Activated CD4-positive, alpha-beta T cell treated with anti-CD3 and anti-CD28 coated beads for 24 hours (primary cell): ENCODE measurements at places on chromosomes 1 and 21.

GRCh38 chr21:35088319-35088771 lies 39.2 kb upstream of the RUNX1 start:
- no peak for DNase-seq

DNA sequence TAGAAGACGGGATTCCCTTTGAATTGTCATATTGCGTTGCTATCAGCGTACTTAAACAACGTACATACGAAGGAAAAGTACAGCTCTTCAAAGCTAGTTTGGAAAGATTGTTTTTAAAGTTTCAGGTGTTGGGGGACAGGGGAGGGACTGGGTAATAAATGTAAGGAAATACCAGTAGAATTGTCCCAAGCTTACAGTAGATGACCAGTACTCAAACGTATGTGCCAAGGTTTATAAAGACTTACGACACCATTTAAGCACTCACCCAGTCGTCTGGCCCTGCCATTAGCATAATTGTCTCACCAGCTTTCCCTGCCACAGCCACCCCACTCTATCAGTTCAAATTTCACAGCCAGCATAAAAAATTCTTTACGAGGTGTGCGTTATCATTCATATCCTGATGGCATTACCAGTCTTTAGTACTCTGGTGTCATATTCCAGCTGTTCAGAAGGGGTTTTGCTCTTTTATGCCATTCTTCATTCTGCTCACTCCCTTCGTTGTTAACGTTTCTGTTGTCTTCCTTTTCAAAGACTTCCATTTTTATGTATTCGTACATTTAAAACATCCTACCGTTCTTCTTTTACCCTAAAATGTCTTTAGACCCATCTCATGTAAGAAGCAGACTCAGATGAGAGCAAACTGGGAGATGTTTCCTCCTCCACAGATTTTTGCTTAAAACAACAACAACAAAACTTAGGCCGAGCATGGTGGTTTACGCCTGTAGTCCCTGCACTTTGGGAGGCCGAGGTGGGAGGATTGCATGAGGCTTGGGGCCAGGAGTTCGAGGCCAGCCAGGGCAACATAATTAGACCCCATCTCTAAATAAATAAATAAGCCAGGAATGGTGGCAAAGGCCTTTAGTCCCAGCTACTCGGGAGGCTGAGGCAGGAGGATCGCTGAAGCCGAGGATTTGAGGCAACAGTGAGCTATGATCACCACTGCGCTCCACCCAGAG lies 1.0 kb upstream of the HP1BP3 start:
- no peak for DNase-seq

DNA sequence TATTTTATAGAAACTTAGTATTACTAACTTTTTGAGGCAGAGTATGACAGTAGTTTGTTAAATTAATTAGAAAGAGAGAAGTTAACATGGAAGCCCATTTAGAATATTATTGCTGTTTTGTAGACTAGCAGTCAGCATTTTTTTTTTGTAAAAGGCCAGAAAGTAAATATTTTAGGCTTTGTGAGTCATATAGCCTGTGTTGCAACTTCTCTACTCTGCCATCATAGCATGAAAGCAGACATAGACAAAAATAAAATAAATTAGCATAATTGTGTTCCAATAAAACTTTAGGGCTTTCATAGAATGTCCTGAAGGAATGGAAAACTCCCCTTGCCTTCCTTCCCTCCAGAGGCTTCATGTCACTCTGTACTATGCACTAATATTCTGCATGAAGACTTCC lies 12.3 kb upstream of the RGS4 start:
- DNase-seq, result no peak

DNA sequence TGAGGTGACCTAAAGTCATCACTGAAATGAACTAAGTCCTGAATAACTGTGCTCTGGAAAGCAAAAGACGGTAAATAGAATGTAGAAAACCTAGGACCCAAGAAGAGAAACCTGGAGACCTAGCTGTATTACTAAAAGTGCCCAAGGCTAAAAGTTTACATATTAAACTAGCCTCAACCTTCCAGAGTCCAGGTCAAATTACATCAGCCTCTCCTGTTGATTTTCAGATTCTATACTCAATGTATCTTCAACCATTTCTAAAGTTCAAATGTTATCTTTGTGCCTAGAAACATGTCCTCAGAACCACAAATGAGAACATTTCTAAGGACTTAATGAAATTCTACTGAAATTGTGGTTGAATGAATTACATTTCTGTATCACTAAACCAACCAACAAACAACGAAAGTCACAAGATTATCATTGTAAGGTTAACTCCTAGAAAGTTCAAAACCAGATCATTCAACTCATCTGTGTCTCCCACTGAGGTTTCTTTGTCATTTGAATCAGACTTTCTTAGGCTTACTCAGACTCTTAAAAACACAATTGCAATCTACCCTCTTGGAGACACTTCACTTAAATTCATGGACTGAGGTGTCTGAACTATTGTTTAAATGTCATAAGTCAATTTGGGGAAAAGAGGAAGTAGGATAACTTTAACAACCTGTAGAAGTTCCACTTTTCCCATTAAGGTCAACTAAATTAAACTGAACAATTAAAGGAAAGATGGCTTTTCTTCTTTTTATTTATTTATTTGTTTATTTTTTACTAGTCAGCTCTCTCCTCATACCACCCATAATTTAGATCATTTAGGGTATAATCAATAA lies 207.7 kb downstream of the BARHL2 start:
- no peak for DNase-seq

DNA sequence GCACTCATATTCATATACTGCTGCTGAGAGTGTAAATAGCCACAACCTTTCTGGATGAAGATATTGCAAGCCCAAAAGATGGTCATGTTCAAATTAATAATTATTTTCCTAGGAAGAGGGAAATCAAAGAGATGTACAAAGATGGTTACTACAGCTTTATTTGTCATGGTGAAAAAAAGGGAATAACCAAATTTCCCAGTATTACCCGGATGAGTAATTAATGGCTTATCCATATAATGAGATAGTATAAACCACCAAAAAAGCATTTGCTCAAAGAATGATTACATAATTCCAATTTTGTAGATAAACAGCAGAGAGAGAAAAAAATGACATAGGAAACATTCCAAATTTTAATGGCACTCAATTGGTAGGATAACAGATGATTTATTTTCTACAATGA lies 165.6 kb downstream of the C1orf21 start:
- no peak for DNase-seq

DNA sequence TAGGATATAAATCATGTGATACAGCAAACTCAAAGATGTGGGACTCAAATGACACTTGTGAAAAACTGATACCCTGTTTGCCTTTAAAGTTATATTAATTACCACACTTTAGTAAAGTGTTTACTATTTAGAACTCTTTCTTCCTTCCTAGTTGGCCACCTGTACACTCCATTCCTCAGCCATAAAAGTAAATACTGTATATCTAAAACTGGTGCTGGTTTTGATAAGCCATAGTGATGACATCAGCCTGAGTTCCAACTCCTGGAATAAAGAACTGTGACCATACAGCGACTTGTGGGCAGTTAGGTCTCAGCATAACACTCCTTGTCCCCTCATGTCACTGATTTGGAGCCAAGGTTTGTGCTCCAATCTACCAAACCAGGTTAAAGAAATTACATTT lies 2.8 kb downstream of the PTGER3 start:
- DNase-seq, result no peak

GRCh38 chr1:29601021-29601420 lies 364.7 kb downstream of the PTPRU start:
- DNase-seq, result no peak

DNA sequence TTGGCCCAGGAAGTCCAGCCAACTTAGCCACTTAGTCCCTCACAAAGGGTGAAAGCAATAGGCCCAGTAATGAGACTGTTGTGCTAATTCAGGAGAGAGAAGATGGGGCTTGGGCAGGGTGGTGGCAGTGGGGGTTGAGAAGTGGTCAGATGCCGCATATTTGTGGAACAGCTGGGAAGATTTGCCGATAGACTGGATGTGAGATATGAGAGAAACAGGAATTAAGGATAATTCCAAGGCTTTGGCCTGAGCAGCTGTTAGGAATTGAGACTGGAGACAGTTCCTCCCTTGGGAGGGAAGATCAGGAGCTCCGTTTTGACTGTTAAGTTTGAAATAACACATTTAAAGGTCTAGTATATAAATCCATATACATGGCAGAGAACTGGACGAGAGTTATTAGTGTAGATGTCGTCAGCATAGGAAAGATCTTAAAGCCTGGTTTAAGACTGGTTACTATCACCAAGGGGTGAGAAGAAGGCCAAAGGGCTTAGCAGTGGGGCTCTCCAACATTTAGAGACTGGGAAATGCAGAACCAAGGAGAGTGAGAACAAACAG lies 323.7 kb upstream of the FAM78B start:
- peak; percentile 18 for DNase-seq

- no peak for DNase-seq
These were observed 20.7 kb upstream of the TRIM45 start for GRCh38 chr1:117142200-117142599.

- no peak for DNase-seq
These were observed 29.8 kb downstream of the AGT start for GRCh38 chr1:230684146-230684545.

DNA sequence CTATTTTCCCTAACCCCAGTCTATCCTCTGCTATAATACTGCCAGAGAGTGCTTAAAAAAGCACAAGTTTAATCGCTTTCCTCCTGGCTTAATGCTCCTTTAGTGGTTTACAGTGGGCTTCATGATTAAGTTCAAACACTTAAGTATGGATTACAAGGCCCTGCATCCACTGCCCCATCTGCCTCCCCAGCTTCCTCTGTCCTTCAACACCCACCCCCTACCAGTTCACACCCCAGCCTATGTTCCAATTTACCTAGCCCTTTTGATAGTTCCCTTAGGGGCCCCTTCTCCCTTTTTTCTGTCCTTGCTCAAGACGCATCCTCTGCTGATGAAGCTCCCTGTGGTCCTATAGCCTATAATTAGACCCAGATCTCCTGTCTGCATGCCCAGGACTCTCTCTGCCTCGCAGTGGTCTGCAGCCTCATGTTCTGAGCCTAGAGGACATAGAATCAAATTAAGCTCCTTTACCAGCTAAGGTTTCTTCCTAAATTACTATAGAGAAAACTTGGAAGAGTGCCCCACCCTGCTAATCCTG lies 212.5 kb downstream of the FGGY start:
- no peak for DNase-seq

- DNase-seq, result no peak
These were observed 100.3 kb downstream of the BEND5 start for GRCh38 chr1:48676376-48676775.

DNA sequence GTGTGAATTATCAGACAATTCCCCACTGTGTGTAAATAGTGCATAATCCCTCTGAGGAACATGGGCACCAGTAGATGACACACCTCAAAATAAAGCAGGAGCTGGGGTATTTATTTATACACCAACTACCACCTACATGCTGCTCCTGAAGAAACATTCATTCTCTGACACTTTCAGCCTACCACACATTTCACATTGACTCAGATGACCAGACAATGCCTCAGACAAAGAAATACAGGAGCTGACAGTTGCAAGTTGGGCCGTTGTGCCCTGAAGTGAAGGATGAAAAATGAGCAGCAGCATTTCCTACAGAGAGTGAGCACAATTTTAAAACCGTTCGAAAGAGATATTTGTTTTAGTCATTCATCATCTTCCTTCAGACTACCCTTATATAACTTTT lies 63.2 kb downstream of the RGS2 start:
- no peak for DNase-seq

GRCh38 chr1:29501227-29501976 lies 265.1 kb downstream of the PTPRU start:
- no peak for DNase-seq

DNA sequence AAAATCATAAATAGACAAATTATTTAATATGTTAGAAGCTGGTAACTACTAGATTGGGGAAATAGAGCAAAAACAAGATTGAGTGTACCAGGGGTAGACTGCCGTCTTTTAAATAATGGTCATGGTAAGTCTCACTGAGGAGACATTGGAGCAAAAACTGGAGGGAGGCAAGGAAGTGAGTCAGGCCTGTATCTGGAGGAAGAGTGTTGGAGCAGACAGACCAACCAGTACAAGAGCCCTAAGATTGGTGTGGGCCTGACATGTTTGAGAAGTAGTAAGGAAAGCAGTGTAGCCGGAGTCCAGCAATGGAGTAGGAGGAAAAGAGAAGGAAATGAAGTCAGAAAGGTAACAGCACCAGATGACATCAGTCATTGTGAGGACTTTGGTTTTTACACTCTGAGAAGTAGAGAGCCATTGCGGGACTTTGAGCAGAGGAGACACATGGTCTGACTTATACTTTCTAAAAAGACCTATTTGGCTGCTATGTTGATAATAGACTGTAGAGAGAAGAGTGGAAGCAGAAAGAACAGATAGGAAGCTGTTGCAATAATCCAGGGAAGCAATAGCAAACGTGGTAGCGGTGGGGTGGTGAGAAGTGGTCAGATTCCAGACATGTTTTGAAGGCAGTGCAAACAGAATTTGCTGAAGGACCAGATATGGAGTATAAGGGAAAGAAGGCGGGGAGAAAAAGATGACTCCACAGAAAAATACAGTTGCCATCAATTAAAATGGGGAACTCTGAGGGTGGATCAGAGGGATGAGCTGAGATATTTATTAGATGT lies 44.7 kb upstream of the GJA5 start:
- DNase-seq, result no peak

- DNase-seq, result peak; percentile 37
These were observed 49.4 kb upstream of the PARP1 start for GRCh38 chr1:226457307-226457712.

DNA sequence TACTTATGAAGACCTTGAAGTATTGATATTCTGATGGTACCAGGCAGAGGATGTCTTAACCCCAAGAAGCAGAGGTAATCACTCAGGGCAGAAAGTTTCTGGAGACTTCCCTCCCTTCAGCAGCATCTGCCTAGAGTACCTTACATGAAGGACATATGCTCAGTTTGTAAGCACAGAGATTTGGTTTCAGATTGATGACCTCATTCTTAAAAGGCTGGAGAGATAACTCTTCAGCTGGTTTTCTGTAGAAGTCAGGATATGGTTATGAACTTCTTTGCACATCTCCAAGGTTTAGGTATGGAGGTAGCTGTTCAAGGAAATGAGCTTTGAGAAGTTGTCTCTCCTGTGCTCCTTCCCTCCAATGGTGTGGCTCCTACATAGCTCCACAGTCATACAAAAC lies 148.7 kb downstream of the HHIPL2 start:
- no peak for DNase-seq

DNA sequence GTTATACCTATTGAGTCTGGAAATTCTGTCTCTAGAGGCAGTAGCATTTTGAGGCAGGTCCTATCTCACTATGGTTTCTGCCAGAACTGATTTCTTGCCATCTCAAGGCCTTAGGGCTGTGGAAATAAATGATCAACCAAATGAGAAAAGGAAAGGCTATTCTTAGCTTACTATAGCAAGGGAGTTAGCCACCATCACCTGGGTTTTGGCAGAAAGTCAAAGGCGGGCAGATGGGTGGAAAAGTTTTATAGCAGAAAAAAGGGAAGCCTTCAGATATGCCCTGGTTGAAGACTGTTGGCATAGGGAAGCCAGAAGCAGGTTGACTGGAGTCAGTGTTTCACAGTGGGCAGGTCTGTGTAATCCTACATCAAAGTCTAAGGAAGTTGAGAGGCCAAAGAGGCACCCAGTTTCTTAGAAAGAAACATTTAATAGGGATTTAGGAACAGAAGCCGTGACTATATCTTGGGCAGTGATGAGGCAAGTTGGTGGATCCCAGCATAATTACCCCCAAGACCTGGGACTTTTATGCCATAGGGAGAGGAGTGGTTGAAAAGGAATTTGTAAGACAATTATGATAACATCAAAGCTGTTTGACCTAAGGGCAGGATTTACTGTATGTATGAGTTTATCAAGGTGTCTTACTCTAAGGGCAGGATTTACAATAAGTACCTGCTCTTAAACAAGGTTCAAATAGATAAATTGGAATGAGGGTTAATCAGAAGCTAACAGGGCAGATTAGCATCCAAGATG lies 29.7 kb downstream of the CTH start:
- no peak for DNase-seq
